Activated naive CD4-positive, alpha-beta T cell treated with Interleukin-2 at 50 U/mL for 16 hours (primary cell): ENCODE measurements at places on chromosomes 7 and 10.

DNA sequence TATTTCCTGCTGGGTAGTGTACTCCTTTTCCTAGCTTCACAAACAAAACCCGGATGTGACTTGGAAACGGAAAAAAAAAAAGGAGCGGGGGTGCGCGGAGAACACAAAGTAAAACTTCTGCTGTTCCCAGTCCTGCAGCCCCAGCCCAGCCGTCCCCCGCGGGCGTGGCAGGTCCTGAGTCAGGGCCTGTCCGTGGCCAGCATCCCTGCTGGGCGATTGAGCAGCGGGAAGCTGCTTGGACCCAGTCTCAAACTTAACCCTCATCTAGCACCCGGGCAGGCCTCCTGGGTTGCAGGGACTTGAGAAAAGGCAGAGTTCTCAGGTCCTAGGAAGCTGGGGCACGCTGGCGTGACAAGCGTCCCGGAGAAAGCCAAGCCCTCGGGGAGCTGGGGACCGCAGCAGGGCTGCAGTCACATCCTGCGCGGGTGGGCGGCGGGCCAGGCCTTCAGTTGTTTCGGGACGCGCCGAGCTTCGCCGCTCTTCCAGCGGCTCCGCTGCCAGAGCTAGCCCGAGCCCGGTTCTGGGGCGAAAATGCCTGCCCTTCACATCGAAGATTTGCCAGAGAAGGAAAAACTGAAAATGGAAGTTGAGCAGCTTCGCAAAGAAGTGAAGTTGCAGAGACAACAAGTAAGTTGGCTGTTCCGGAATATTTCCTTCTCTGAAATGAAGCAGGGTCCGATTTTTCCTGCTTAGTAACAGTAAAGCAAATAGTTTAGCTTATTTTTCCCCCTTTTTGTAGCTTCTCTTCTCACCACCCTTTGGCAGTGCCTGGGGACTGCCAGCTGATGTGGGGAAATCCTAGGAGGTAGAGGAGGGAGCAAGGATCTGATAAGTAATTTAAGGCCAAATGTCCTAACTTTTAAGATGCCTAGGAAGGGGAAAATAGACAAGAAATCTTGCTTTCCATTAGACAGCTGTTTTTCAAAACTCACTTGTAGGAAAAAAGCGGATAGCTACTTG lies at the start of gene GNG11:
TSS of gene GNG11 (plus strand) at position 129 of the 960 bp plus-strand sequence. CDS start at position 532, 403 bp downstream.
- peak; percentile 10 for DNase-seq

GRCh38 chr10:125344573-125345171 lies 184.3 kb upstream of the CTBP2 start:
- DNase-seq, result no peak

DNA sequence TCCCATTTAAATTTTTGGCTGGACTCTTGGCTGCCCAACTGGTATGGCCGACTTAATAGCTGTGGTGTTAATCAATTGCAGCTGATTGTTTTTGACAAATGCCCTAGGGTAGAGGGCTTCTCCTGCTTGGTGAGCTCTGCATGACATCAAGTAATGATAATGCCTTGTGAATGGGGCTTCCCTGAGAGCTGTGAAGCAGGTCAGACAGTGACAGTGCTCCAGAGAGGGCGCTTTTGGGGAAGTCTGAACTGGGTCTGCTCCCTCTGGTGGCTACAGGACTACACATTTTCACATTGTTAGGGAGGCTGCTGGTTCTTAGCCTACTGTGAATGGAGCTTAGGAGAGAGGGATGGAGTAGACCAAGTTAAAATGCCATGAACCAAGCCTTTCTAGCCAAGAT lies 98.8 kb downstream of the SDK1 start:
- DNase-seq, result no peak

- no peak for DNase-seq
Measured at GRCh38 chr7:115911465-115911864, 119.1 kb downstream of the TFEC start.

DNA sequence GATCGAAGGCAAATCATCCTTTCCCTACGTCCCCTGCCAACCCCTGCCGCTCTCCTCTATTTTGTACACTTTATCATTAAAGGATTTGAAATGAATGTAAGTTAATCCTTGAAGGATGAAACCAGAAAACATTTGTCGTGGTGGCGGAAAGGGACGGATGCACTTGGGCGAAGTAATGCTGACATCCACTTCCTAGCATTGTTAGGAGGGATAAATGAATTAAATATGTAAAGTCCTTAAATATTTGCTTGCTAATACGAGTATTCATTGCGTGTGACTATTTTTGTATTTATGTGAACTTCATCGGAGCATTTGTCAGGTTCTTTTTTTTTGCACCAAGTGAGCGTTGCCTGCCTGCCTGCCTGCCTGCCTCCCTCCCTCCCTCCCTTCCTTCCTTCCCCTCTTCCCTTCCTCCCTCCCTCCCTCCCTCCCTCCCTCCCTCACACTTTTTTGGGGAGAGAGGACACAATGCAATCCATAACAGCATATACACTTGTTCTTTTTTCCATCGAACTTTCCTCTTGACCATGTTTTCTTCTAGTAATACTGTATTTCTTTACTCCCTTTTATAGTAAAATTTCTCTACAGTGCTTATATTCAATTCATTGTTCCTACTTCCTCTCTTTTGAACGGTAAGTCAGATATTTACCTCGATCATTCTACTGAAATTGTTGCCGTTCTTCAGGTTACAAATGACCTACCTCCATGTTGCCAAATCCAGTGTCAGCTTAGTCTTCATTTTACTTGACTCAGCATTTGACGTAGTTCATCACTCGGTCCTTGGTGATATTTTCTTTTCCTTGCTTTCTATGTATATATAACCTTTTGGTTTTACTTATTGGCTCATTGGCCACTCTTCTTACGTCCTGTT lies 831 bp downstream of the CCDC7 start:
- no peak for DNase-seq

- no peak for DNase-seq
Measured at GRCh38 chr7:138944592-138944991, 36.6 kb downstream of the KIAA1549 start.

DNA sequence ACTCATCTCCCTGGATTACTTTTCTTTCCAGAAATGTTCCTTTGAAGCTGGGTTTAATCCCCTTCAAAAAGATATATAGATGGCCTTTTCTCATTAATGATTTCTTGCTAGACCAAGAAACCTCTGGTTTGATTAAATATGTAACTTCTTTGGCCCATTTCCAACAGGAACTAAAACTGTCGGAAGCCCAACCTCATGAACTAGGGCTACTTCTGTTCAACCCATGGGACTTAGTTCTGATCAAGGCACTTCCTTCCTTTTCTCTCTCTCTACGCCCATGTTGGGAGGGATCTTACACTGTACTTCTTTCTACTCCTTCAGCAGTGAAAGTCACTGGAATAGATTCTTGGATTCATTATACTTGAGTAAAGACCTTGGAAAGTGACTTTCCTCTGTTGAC lies 83.6 kb downstream of the TMEM106B start:
- no peak for DNase-seq

DNA sequence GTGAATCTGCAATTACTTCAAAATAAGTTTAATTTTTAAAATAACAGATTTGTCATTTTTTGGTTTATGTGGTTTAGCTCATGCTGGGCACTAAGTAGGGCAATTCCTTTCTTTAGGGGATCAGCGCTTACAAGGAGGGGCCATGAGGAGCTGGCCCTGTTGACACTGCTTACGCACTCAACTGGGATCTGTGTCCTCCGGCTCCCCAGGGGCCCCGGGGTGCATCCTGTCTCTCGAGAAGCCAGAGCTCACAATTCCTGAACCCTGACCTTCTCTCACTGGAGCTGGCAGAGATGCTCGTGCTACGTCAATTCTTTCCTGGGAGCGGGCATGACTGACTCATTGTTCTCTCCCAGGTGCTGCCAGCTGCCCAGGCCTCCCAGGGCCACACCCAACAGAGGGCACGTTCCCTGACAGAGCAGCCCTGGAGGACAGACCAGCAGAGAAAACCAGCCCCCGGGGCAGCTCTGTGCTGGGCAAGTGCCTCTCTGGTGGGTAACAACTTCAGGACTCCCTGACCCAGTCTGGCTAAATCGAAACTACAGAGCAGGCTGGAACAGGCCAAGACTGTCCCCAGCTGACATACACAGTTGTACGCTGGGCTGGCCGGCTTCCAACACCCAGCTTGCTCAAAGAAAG lies 36.8 kb downstream of the CTBP2 start:
- no peak for DNase-seq

DNA sequence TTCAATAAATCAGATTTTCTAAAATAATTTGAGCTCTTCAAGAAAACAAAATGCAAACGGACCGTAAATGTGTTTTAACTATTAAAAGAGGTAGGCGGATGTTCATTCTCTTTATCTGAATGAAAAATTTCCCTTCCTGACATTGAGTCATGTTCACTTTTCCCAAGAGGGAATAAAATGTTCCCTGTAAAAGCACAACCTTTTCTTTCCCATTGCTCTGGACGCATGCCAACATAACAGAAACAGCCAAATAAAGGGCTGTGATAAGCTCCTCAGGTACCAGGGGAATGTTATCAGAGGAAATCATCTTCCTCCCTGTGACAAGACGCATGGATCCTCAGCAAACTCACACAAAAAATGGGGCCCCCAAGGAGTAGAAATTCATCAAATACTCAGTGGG lies 251.8 kb downstream of the MTERF1 start:
- no peak for DNase-seq

DNA sequence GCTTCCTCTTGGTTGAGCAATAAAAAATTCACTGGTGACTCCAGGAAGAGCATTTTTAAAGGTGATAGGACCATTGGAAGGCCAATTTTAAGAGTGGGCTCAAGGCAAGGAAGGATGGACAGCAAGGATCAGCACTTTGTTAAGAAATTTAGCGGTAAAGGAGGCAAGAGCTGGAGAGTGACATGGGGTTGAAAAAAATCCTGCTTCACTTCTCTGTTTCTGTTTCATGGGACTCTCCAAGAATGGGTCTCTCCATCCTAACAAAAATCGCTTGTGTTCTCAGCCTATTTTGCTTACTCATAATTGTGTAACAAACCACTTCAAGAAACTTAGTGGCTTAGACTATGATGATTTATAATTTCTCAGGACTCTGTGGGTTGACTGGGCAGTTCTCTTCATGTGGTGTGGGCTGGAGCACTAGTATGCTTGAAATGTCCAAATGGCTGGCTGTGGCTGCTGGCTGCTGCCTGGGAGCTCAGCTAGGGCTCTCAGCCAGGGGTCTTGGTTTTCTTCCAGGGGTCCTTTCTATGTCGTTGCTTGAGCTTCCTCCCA lies 59.8 kb upstream of the ZNRF2 start:
- DNase-seq, result no peak

DNA sequence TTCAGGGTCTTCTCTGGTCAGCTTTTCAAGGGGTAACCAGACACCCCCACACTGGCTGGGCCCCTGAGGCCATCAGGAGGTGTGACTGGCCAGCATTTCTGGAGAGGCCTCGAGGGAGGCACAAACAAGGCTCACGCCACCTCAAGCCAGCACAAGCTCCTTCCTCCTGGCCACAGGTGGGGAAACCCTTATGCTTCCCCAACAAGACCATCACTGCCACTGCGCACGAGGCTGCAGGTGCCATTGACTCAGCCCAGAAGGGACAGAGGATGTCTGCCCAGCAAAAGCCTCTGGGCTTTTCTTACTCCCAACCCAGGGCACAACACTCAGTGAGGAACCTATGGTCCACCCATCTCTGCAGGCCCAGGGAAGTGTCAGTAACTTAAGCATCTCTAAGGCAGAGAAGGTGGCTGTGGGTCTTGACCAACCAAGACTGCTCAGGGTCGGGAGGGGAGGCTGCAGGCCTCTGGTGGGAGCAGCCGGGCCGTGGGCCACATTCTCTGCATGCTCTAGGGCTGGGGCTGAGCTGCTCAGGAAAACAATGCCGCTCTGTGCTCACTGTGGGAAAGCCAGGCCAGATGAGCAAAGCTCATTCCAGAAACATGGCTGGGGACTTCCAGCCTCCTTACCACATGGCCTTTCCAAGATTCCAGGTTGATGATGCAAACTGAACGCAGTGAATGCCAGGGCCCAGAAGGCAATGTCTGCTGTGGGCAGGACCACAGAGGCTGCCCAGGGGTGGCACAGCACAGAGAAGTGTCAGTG lies 24.2 kb upstream of the RASSF4 start:
- no peak for DNase-seq
